Activated naive CD8-positive, alpha-beta T cell treated with anti-CD3 and anti-CD28 coated beads, Interleukin-2, amount 50 U/mL, for 24 hours (primary cell): ENCODE measurements at places on chromosomes 3 and 15.

GRCh38 chr3:188137051-188137450 is 16.9 kb upstream of the LPP start:
- no peak for DNase-seq

GRCh38 chr3:100954199-100954935 is 38.9 kb downstream of the ABI3BP start:
- no peak for DNase-seq

GRCh38 chr3:81040107-81040506 is 721.3 kb downstream of the GBE1 start:
- DNase-seq, result no peak

DNA sequence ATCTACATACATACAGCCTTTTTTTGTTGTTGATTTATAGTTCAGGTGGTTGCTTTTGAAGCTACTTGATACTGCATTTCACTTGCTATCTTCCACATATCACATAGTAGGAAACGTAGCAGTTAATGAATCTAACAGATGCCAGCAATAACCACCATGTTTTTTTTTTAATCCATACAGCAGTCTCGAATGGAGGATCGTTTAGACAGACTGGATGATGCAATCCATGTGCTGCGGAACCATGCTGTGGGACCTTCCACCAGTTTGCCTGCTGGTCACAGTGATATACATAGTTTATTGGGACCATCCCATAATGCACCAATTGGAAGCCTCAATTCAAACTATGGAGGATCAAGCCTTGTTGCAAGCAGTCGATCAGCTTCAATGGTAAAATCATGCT is 123.2 kb upstream of the CGNL1 start:
- DNase-seq, result no peak

GRCh38 chr3:44392489-44392888 is 53.9 kb downstream of the TCAIM start:
- no peak for DNase-seq

- DNase-seq, result peak; percentile 65
Observed at GRCh38 chr15:74782259-74783071, 585 bp downstream of the CSK start.

DNA sequence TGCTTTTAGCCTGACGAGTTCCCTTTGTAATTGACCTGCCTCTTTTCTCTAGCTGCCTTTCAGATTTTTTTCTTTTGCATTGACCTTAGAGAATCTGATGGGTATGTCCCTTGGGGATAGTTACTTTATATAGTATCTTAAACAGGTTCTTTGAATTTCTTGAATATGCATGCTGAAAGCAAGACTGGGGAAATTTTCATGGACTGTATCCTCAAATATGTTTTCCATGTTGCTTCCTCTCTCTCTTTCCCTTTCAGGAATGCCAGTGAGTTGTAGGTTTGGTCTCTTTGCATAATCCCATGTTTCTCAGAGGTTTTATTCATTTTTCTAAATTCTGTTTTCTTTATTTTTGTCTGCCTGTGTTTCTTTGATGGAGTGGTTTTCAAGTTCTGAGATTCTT is 81.8 kb upstream of the CPNE4 start:
- no peak for DNase-seq

GRCh38 chr3:177837951-177838655 is 640.8 kb upstream of the TBL1XR1 start:
- no peak for DNase-seq

- no peak for DNase-seq
Observed at GRCh38 chr3:184234224-184234623, 4.8 kb downstream of the VWA5B2 start.

DNA sequence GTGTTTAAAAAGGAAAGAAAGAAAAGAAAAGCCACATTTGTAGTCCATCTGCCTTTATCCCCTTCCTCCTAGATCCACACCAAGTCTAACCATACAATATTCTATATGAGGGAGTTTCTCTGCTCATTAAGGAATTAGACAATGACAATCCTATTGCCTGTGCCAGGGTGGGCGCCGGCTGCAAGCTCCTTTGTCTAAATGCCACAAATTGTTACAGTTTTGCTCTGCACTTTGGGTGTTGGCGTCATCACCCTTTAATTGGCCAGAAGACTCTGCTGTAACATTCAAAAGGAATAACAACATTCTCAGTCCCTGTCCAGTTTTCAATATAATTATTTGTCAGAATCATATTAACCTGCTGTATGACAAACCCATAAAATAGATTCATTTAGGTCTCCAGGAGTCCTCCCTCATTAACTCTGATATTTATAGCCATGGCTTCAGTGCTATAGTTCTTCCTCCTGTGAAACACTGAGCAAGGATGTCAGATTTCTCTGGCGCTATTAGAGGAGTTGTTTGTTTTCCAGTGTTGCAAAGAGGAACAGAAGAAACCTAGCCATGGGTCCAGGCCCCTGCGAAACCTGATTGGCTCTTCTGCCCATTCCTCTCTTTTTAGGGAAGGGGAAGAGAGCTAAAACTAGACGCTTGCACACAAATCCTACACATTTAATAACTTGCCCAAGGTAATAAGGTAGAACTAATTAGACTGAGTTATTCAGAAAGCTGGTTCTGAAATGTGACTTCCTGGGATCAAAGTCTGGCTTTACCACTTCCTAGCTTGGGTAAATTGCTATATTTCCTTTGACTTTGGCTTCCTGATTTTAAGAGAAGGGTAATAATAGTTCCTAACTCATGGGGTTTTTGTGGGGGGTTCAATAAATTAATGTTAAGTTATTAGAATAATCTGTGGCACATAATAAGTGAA is 112.4 kb downstream of the CD47 start:
- no peak for DNase-seq

- DNase-seq, result no peak
Observed at GRCh38 chr3:77602722-77603121, 562.8 kb downstream of the ROBO2 start.

- DNase-seq, result no peak
Observed at GRCh38 chr3:42273361-42273760, 7.4 kb upstream of the CCK start.

GRCh38 chr3:146125951-146126350 is 35.0 kb downstream of the PLOD2 start:
- no peak for DNase-seq

- DNase-seq, result no peak
Observed at GRCh38 chr15:60020736-60021135, 16.6 kb downstream of the FOXB1 start.

DNA sequence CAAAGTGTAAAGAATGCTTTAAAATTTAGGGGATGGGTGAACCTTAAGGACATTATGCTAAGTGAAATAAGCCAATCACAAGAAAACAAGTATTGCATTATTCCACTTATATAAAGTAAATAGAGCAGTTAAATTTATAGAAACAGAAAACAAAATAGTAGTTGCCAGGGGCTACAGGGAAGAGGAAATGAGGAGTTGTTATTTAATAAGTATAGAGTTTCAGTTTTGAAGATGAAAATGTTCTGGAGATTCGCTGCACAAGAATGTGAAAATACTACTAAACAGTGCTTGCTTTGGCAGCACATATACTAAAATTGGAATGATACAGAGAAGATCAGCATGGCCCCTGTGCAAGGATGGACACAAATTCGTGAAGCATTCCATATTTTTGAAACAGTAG is 32.0 kb downstream of the DNAH12 start:
- no peak for DNase-seq

GRCh38 chr15:89096664-89097063 is 8.4 kb downstream of the ABHD2 start:
- no peak for DNase-seq

DNA sequence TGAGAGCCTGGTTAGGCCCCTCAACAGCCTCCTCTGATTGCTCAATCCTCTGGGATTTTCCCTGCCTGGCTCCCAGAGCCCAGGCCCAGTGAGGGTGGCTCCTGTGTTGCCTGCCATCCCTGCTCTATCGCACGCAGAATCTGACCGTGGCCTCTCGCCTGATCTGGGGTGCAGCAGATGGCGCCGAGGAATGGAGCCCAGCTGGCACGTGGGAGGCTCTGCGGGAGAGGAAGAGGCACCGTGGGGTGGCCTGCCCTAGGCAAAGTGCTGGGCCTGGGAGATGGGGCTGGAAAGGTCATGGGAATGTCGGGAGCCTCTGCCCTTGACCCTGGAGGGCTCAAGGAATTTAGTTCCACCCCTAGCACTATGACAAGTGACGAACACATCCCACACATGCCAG is 10.3 kb downstream of the SV2B start:
- no peak for DNase-seq

GRCh38 chr3:122200661-122201060 is 17.2 kb downstream of the CASR start:
- no peak for DNase-seq

DNA sequence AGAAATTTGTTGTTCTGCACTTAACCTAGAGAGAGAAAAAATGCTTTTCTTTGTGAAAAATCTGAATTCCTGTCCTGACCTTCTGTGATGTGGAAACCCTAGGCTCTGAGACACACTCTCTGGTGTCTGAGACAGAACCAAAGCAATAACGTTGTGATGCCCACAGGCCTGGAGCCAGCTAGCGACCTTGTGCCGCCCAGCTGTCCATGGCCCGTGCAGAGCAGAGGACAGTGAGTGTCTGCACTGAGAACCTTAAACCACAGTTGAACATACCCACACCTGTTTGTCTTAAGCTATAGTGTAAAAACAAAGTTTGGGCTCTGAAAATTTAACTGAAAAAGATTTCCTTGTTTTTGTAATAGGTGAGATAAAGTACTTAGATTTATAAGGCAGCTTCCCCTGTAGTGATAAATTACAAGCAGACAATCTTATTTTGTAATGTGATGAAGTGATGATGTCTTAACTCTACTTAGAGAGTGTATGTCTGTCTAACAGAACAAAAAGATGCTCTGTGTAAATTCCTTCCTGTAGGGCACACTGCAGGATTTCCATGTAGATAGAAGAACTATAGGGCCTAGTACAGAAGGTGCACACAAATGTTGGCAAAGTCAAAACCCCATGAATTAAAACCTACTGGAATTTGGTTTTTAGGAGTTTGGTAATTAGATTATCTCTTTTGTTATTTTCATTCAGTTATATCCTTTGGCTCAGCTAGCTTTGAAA is 62.7 kb downstream of the SNRK start:
- no peak for DNase-seq

DNA sequence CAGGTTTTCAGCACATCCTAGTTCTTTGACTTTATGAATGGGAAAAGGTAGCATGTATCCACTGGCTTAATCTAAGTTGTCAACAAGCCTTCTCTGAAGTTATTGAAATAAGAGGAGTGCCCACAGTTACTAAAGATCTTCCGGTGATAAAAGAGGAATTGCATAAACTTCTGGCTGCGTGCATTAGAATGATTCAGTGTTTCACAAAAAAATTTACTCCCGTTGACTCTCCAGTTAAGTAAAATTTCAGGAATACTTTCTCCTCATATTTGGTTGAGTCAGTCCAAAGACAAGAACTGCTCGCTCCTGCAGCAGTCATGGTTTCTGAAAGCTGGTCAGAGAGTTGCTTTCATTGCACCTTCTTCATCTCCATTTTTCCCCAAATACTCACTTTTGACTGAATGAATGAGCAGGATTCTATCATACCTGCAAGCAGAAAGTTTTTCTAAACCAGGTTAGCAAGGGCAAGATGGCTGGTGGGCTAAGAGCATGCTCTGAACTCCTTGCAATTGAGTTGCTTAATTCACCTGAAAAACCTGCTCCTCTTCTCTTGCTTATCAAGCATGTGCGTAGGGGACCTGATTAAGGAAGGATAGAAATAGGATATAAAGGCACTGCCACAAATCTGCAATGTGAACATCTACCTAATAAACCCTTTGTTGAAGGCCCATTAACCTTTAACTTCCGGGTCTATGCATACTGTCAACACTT is 64.2 kb upstream of the TIMP4 start:
- no peak for DNase-seq

DNA sequence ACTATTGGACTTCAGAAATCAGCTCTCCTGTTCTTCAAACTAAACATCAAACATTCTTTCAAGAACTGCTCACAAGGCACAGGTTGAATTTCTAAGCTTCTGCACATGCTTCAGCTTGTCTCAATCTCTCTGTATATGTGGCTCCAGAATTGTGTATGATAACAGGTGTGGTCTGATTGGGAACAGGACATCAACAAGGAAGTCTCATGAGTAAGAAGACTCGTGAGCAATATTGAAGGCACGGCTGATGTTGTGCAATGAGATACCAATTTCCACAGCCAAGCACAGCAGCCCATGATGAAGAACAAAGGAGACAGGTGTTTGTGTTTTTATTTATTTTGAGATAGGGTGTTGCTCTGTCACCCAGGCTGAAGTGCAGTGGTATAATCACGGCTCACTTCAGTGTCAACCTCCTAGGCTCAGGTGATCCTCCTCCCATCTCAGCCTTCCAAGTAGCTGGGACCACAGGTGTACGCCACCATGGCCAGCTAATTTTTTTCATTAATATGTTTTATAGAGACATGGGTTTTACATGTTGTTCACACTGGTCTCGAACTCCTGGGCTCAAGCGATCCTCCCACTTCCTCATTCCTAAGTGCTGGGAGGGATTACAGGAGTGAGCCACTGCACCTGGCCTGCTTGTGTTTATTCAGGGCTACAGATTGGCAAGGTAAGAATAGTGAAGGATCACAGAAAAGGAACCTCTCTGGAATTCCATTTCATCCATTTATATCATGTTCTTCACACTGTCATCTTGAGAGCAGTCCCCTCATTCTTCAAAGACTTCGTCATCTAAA is 32.2 kb upstream of the ABHD17C start:
- no peak for DNase-seq

GRCh38 chr3:46857485-46858341 is 5.5 kb downstream of the MYL3 start:
- DNase-seq, result no peak

- DNase-seq, result peak; percentile 46
Observed at GRCh38 chr3:19931180-19931692, 2.8 kb downstream of the EFHB start.

DNA sequence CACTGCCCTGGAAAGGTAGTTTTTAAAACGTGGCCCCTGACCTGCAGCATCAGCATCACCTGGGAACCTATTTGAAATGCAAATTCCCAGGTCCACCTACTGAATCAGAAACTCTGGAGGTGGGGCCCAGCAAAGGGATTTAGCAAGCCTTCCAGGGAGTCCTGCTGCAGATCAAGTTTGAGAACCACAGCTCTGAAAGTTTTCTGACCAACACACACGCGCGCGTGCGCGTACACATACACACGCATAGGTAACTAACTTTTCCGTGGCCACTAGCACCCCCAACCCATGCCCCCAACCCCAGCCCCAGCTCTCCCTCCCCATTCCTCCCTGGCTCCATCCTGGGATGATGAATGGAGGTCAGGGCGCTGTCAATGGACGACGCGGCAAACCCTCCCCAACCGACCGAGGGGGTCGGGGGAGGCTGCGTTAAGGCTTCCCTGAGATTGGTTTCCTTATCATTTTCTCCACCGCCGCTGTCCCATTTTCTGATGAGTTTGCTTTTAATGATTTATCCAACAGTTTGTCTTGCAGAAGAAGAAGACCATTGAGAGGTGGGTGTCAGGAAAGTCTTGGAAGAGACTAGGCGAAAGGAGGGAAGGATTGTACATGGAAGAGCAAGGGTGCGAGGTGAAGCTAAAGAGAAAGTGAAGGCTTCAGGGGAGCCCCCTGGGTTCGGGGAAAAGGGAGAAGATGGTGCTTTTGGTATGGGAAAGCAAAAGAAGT is 590 bp upstream of the BOC start:
- DNase-seq, result no peak

DNA sequence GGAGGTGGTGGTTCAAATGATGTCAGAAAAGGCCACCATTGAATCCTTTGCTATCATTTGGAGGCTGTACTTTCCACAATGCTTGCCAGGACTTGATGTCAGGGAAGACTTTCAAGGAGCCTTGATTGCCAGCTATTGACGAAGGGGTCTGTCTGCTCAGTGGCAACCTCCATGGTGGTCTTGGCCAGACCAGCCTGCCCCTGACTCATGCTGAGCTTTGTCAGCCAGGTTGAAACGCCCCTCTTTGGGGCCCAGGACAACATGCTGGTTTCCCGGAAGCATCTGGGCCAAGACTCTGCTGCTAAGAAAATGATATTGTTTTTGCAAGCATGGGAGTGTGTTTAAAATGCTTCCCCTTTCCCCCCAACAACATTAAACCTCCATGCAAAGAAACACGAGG is 26.7 kb downstream of the CGNL1 start:
- DNase-seq, result no peak
